ENCODE measurements at places on chromosomes 1 and 21. TPM values are rescaled to one million over a fixed set of nuclear protein-coding genes. Genes with fewer than 3 reads are reported as not detected.

The SAMD13 gene
- 0.71 TPM for total RNA-seq

The LRRC8C gene
- total RNA-seq: 10.5 TPM

The TRABD2B gene
- total RNA-seq: 10.5 TPM

The C1orf105 gene
- total RNA-seq: not detected

The EVI5 gene
- 54.3 TPM for total RNA-seq

The PAPPA2 gene
- 0.97 TPM for total RNA-seq
